ENCODE measurements at places on chromosomes 3 and 15.

GRCh38 chr15:46644501-46645481 is 1010.0 kb downstream of the SQOR start:
- DNase-seq = no peak

- no peak for DNase-seq
These were observed 33.4 kb downstream of the SMAD3 start for GRCh38 chr15:67098768-67099282.

- no peak for DNase-seq
These were observed 15.4 kb downstream of the RTP1 start for GRCh38 chr3:187212705-187213104.

GRCh38 chr15:47473106-47473725 is 244.1 kb upstream of the SEMA6D start:
- no peak for DNase-seq

- no peak for DNase-seq
These were observed 86.4 kb downstream of the WDR76 start for GRCh38 chr15:43913026-43913780.

DNA sequence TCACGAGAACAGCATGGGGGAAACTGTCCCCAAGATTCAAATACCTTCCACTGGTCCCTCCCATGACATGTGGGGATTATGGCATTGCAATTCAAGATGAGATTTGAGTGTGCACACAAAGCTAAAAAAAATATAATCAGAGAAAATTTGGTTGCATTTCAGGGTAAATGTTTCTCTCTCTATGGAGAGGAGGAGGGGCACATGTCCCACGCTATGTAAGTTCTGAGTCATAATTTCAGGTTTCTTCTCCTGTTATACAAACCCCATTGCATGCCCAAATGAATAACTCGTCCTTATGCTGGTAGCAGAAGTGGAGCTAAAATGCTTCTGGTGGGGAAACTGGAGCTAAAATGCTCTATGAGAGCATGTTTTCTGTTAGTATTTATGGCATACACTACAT is 209.7 kb upstream of the DCBLD2 start:
- DNase-seq = no peak

- no peak for DNase-seq
These were observed 18.9 kb downstream of the COLQ start for GRCh38 chr3:15502616-15503015.

GRCh38 chr3:153252963-153253362 is 90.9 kb downstream of the RAP2B start:
- no peak for DNase-seq

GRCh38 chr3:56772952-56773938 is 28.5 kb downstream of the ARHGEF3 start:
- no peak for DNase-seq

GRCh38 chr3:127412578-127413317 is 124.9 kb upstream of the PRR20G start:
- DNase-seq = peak; percentile 67

- no peak for DNase-seq
These were observed 151.8 kb upstream of the TGFBR2 start for GRCh38 chr3:30454636-30455035.

DNA sequence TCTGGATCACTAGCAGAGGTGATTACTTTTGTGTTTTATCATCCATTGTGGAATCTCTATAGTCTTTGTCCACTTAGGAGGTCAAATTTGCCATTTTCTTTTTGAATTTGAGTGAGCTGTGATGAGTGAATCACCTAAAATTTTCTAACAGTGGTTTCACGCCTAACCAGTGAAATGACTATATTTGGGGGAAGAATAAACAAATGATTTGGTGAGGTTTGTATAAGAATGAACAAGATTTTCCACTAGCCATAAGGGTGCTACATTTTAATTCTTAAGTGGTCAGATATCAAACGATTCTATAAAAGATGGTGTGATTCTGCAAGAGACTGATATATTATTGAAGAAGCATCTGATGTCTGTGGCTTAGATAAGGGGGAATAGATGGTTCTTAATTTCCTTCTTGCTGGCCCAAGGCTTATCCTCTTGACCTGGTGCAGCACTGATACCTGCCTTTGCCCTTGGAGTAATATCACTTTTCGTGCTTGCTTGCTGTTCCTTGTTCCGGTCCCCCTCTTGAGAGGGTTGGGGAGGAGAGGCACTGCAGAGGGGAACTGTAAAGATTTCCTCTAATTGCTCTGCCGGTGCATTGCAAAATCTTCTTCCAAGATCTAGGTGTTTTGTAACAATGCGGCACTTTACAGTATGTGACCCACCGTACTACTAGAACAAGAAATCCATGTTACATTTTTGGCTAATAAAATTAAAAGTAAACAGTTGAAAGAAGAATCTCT is 14.5 kb downstream of the C3orf20 start:
- DNase-seq = no peak

GRCh38 chr3:23390446-23390845 is 187.3 kb downstream of the UBE2E2 start:
- no peak for DNase-seq

- no peak for DNase-seq
These were observed 16.7 kb downstream of the BLOC1S6 start for GRCh38 chr15:45603881-45604280.

DNA sequence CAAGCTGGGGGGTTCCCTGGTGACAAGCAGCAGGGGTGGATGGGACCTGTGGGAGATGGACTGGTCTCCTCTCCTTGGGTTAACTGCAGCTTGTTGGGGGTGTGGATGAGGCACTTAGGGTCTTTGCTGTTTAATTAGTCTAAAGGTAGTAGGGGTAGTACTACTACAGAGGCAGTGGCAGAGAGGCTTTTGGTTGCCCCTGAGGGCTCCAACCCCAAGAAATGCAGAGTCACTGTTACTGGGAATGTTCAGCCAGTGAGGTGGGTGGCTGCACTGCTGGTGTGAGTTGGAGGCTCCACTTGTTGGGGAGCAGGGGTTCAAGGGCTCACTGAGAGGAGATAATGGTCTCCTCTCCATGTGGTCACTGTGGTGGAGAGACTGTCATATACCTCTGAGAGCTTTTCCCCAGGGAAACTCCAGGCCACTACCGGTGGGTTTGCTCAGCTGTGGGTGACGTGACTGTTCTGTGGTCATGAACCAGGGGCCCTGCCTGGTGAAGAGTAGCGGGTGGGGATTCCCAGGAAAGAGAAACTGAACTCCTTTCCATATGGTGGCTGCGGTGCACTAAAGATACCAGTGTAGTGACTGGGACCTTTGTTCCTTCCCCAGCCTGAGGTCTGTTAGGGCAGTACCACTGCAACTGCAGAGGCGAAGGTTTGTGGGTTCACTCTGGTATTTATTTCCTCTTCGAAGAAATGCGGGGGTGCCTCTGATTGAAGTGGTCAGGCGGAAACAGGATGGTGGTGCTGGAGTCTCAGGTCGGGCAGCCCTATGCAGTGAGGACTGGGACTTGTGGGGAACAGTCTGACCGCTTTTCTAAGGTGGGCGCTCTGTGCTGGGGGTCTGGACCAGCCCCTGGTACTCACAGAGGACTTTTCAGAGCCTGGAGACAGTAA is 68.9 kb upstream of the TNFSF10 start:
- no peak for DNase-seq

DNA sequence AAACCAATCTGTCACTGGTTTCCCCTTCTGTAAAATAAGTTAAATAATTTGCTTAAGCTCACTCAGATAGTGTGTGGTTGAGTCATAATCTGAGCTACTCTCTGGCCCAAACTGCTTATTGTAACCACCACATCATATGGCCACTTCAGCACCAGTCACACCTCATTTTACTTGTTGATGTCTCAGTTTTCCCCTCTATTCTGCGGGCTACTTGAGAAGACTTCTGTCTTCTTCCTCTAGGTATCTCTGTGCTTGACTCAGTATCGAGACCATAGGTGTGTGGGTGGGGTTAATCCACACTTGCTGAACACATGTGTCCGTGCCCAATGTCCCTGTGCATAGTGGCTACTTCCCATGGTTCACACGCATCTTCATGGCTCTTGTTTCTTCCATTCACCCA is 32.9 kb downstream of the CRYGS start:
- no peak for DNase-seq

DNA sequence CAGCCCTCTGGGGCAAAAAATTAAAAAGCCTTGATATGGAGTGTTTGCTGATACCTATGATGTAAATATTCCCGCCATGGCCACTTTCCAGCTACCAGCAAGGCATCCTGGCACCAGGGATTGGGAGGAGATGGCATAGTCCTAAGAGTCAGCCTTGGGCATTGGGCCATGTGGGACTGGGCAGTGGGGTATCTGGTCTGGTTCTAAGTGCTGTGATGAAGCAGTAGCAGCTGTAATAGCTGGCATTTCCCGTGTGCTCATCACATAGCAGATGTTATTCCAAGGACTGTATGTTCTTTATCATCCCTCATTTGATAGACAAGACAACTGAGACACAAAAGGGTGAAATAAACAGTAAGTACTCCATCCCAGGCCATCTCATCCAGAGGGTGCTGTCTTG is 6.9 kb upstream of the SACM1L start:
- DNase-seq = no peak

GRCh38 chr15:30922480-30923311 is 19.0 kb downstream of the FAN1 start:
- DNase-seq = no peak

DNA sequence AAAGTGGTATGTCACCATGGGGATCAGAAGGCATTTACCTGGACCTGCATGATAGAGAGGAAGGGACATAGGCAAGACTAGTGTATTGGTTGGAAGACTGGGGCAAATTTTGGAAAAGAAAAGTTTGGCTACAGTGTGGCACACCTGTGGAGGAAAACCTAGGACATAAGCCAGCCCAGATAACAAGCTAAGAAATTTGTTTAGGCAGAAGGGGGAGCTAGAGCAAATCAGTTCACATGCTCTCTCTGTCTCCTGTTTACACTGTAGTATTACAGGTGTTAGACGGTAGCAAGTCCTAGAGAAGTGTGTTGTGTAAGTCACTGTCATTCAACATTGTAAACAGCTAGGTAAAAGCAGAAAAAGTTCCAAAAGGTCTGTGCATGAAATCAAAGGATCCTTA is 11.9 kb upstream of the ALDH1A2 start:
- DNase-seq = no peak

DNA sequence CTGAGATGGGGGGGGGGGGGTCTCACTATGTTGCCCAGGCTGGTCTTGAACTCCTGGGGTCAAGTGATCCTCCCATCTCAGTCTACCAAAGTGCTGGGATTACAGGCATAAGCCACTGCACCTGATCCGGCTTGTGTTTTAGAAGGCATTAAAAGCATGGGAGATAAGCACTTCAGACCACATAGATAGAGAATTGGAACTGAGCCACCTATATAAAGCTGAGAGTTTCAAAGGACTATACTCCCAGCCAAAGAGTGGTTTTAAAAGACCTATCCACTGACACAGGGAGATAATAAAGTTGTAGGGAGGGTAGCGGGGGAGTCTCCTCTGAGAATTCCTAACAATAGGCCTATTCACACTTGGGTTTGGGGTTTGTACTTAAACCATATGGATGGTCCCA is 34.8 kb downstream of the DENND4A start:
- no peak for DNase-seq

GRCh38 chr3:129530251-129530791 is 1.9 kb downstream of the RHO start:
- DNase-seq = no peak

DNA sequence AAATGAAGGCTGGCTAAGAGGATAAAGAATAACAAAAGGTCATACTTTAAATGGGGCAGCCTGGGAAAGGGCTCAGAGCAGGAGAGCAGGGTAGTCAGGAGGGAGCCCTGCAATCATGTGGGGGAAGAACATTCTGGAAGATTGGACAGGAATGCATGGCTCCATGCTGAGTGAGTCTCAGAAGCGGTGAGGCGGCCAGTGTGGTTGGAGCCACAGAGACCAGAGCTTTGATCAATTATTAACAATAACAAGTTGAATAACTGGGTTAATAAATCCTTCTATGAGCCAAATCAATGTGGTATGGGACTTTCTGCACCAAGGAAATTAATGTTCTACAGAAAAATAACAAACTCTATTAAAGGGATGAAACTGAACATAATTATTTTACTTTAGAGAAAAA is 57.9 kb upstream of the DCUN1D1 start:
- DNase-seq = no peak

DNA sequence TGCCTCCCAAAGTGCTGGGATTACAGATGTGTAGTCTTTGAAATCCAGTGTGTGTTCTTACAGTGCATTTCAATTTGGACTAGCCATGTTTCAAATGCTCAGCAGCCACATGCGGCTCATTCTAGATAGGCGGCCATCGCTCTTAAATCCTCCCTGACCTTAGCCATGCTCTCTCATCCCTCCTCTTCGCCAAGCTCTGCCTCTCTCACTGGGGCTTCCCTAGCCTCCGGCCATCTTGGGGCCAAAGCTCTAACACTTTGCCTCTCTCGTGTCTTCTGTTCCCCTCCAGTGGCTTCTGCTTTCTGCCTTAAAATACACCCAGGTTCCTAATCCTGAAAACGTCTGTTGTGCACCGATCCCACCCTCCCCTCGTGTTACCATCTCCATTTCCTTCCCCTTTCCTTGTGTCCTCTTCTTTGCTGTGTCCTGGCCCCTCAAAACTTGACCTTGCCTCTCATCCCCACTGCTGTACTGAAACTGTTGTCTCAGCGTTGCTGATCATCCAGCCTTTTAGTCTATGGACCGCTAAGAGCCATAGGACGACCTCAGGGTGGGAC is 1.4 kb upstream of the GHRL start:
- no peak for DNase-seq

- no peak for DNase-seq
These were observed 42.1 kb downstream of the MAGI1 start for GRCh38 chr3:65996589-65996988.

DNA sequence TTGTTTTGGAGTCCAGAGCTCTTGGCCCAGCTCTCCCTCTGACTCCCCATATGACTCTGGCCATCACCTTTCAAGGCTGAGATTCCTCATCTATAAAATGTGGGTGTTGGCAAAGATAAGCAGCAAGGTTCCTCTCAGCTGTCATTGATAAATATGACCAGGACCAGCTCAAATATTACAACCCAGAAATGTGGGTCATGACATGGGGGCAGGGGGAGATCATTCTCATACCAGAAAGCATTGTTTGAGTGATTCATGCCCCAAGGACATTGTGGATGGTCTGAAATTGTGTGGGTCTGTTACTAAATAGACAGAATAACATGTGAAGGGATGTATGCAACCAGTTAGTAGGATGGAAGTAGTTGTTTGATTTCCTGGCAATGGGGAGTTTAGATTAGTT is 13.9 kb downstream of the UPK1B start:
- no peak for DNase-seq

DNA sequence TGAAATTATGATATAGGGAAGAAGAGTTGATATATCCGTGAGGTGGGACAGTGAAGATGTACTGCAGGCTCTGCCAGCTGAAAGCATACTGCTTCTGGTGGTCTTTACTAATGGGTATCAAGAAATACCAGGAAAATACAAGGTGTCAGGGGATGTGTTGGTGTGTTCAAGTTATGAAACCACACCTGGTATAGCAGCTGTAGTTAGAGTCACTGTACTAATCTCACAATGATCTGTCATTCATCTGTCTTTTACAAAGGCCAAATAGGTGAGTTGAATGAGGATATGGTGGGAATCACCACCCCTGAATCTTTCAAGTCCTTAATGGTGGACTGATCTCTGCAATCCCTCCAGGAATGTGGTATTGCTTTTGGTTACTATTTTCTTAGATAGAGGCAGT is 152.7 kb downstream of the NFKBIZ start:
- no peak for DNase-seq

- no peak for DNase-seq
These were observed at the start of the genes FOXL2 and FOXL2NB for GRCh38 chr3:138946663-138947494. Gene FOXL2, minus strand, starts transcription at chr3:138947137. Its CDS starts 415 bp downstream, at chr3:138946722. Gene FOXL2NB, plus strand, starts transcription at chr3:138947217. Its CDS starts 148 bp downstream, at chr3:138947365.
